ENCODE measurements at places on chromosomes 12 and 14.

DNA sequence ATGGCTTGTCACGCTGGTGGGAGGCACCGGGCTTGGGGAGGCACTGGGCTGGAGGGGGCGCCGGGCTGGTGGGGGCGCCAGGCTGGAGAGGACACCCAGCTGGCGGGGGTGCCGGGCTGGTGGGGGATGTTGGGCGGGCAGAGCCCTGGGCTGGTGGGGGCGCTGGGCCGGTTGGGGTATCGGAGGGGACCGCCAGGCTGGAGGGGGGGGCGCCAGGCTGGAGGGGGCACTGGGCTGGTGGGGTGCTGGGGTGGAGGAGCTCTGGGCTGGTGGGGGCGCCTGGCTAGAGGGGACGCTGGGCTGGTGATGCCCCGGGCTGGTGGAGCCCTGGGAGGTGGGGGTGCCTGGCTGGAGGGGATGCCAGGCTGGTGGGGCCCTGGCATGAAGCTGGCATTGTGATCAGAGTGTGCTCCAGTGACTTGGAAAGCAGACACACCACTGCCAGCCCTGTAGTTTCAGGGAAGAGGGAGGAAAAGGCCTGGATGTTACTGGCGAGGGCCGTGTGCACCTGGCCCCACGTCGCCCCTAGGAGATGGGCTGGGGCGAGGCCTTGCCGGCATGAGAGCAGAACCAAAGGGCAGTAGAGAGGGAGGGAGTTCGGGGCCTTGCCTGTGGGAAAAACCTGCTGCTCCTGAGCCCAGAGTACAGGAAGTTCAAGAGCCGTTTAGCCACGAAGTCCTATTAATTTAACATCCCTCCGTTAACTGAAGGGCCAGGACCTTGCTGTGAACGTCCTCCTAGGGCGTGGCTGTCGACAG, 13.1 kb downstream of the TEDC1 start:
- H3K36me3 ChIP-seq = no peaks in the 10 kb centered on the region
- no peaks in the 10 kb centered on the region for H3K27me3 ChIP-seq
- H3K4me1 ChIP-seq = no peaks in the 10 kb centered on the region
- H3K27ac ChIP-seq = no peak overlapping the region
- DNase-seq = no peak

DNA sequence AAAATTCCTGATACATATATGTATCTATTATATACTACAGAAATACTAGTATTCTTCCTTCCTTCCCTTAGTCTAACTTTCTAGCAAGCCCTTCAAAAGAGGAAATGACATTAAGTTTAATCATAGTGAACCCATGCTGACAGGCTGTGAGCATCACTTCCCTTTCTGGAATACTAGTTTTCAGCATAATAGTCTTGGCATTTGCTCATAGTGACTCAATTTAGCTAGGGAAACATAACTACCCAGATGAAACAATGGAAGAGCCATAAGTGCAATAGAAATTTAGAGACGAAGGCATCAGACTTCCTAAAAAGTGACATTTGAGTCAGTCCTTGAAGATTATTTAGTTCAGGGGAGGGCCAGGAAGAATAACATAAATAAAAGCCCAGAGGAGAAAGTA, 184.5 kb upstream of the CRY1 start:
- no peaks in the 10 kb centered on the region for H3K27me3 ChIP-seq
- H3K27ac ChIP-seq = no peak overlapping the region
- H3K4me3 ChIP-seq = no peak overlapping the region

DNA sequence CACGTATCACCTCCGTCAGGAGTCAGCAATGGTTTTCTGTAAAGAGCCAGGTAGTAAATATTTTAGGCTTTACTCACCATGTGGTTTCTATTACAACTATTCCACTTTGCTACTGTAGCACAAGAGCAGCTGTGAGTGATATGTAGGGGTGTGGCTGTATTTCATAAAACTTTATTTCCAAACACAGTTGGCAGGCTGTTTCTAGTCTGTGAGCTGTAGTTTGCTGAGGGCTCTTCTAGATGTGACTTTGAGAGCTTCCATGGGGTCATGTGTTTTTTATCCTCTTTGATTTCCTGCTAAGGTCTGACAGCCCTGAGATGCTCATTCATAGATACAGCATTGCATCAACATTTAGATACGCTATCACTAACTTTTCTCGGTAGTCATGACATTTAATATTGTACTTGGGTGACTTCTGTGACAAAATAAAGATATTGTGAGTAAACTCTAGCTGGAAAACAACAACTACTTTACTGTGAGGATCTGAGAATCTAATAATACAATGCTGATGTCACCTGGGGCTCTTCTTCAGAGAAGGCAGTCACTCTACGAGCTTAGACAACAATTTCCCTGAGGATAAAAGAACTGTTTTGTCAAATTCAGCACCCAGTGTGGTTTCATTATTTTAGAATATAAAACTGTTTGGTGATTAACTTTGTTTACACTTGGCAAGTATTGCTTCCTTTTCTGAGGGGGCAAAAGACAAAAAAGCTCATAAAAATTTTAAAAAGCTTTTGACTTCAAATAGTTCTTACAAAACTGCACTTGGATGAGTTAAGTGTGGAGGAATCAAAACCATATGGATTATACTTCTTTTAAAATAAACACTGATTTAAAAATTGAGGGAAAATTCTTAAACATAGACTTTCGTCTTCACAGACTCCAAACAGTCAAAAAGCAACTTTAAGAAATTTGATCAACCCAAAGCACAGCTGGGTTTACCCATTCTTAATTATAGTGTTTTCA, 231.2 kb upstream of the DCN start:
- H3K27ac ChIP-seq = no peak overlapping the region
- no peaks in the 10 kb centered on the region for H3K27me3 ChIP-seq
- no peaks in the 10 kb centered on the region for H3K36me3 ChIP-seq
- no peaks in the 10 kb centered on the region for H3K4me1 ChIP-seq
- no peak for DNase-seq
- H3K4me3 ChIP-seq = no peak overlapping the region

DNA sequence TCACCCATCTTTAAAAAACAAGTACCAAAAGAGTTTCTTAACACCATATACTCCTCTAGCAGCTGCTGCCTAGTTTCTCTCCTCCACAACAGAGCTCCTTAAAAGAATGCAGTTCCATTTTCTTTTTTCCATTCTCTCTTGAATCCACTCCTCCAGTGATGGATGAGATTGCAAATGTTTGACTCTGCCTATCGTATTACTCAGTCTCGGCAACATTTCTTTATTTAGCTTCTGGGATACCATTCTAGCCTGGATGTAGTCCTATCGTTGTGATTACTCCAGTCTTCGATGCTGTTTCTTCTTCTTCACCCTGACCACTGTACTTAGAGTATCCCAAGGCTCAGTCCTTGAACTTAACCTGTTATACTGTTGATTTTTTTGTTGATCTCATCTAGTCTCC, 30.8 kb downstream of the CAND1 start:
- no peaks in the 10 kb centered on the region for H3K27me3 ChIP-seq

GRCh38 chr14:61812347-61813095, 50.3 kb downstream of the SNAPC1 start:
- H3K27me3 ChIP-seq = no peaks in the 10 kb centered on the region
- no peaks in the 10 kb centered on the region for H3K36me3 ChIP-seq
- H3K27ac ChIP-seq = no peak within 1 kb of the TSS
- no peaks in the 10 kb centered on the region for H3K4me1 ChIP-seq

GRCh38 chr12:53048780-53049401, 974 bp upstream of the TNS2 start:
- DNase-seq = peak; percentile 82
- H3K27ac ChIP-seq = peak overlapping the region; percentile 99
- no peaks in the 10 kb centered on the region for H3K36me3 ChIP-seq
- H3K4me3 ChIP-seq = peak overlapping the region; percentile 76
- H3K4me1 ChIP-seq = no peaks in the 10 kb centered on the region

DNA sequence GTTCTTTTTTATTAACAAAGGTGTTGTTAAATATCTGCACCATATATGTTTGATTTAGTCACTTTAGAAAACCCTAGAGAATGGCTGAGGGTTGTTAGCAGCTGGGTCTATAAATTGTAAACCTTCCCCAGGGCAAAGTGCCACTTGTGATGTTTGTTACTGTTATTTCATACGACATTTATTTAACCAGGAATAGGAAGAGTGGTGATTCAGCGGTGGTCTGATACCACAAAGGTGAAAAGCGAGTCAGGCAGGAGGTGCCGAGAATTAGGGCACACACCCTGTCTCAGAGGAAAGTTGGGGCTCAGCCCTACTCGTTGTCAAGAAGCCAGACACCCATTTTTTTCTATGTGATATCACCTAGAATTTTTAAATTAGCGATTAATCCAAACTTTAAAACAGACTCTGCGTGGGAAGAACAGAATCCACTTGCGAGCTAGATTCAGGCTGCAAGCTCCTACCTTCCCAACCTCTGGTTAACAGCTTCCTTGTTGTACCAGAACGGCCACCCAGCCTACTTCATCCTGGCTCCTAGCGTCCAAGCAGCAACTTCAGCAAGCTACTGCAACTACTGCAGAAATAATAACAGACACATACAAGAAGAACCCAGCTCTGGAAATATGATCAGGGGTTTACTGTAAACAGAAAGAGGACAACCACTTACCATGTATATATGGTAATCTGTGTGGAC, 126.7 kb downstream of the TMEM132D start:
- H3K36me3 ChIP-seq = no peaks in the 10 kb centered on the region
- no peaks in the 10 kb centered on the region for H3K27me3 ChIP-seq
- no peak for DNase-seq
- H3K4me1 ChIP-seq = no peaks in the 10 kb centered on the region
- no peak overlapping the region for H3K4me3 ChIP-seq

DNA sequence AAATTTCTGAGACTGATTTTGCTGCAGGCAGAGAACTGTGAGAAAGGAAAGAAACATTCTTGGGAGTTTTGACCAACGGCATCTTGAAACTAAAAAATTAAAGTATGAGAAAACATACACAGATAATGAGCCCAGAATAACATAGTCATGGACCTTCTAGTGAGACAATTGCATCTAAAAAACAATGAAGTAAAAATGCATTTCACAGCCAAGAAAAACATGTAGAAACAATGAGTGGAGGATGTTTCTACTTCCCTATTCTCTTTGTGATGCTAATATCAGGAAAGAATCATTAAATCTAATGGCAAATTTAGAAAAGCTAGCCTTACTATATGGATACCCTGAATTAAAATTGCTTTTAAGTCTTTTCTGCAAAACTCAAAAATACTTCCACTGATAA, 12.2 kb upstream of the PLEKHG7 start:
- no peaks in the 10 kb centered on the region for H3K27me3 ChIP-seq
- H3K27ac ChIP-seq = no peak overlapping the region
- H3K36me3 ChIP-seq = no peaks in the 10 kb centered on the region
- DNase-seq = no peak

DNA sequence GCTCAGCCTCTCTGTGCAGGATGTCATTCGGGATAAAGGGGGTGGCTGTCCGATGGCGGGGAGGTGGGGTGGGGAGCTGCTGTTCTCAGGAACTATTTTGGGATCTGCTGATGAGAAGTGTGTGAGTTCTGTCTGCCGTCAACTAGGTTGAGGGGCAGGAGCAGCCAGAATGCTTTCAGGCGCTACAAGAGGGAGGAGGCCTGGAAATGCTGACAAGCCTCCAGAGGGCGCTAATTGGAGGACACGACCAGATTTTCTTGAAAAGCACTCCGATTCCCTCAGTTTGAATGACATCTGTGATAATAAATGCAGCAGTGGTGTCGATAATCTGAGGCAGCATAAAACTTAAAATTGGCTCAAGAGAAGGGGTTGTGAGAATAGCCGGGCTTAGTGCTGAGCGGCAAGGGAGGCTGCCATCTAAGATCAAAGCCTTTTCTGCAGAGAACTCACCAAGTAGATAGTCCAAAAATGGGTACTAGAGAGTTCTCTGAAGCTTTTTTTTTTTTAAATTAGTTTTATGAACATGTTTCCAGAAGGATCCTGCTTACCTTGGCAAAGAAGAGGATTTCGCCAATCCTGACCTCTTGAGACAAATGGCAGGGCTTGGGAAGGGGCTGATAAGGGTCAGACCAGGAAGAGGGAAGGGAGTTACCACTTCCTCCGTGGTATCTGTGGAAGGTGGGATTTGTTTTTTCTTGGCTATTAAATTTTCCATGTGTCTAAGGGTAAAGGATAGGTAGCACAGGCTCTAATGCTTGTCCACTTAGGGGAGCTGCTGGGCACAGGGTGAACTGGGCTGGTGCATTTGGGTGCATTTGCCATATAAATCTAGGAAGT, 94.4 kb downstream of the CRACR2A start:
- H3K27ac ChIP-seq = no peak overlapping the region
- DNase-seq = no peak
- no peak overlapping the region for H3K4me3 ChIP-seq
- H3K4me1 ChIP-seq = no peaks in the 10 kb centered on the region

- H3K36me3 ChIP-seq = no peaks in the 10 kb centered on the region
- DNase-seq = no peak
- peak overlapping the region; percentile 66 for H3K27ac ChIP-seq
- H3K27me3 ChIP-seq = no peaks in the 10 kb centered on the region
- H3K4me1 ChIP-seq = no peaks in the 10 kb centered on the region
Measured at GRCh38 chr12:27185234-27186021, 58.7 kb upstream of the STK38L start.

GRCh38 chr14:44490966-44491365, 16.1 kb downstream of the FSCB start:
- no peak for DNase-seq
- H3K4me3 ChIP-seq = no peak overlapping the region
- no peak overlapping the region for H3K27ac ChIP-seq
- no peaks in the 10 kb centered on the region for H3K4me1 ChIP-seq
- H3K36me3 ChIP-seq = no peaks in the 10 kb centered on the region
- no peaks in the 10 kb centered on the region for H3K27me3 ChIP-seq

DNA sequence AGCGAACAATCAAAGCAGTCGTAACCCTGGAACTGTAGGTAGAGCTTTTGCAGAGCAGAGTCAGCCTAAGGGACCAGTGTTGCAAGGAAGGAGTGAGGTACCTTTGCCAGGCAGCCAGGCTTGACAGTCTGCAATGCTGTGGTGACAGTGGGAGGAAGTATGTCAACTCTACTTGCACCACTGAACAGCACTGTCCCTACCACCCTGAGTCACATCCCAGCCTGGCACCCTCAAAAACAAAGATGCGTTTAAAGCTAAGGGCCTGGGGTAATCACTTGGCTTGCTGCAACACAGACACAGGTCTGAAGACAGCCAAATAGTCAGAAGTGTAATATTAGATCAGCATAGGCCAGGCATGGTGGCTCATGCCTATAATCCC, 141.9 kb downstream of the DPF3 start:
- H3K4me1 ChIP-seq = no peaks in the 10 kb centered on the region
- no peak for DNase-seq
- H3K36me3 ChIP-seq = no peaks in the 10 kb centered on the region
- no peak overlapping the region for H3K4me3 ChIP-seq

- no peak for DNase-seq
- no peak overlapping the region for H3K27ac ChIP-seq
- no peaks in the 10 kb centered on the region for H3K27me3 ChIP-seq
Measured at GRCh38 chr12:22709292-22709691, 84.3 kb downstream of the ETNK1 start.
